ENCODE measurements at places on chromosomes 13 and 19. TPM values are rescaled to one million over a fixed set of nuclear protein-coding genes. Genes with fewer than 3 reads are reported as not detected.

GRCh38 chr19:1327125-1327524 is 41.5 kb downstream of the EFNA2 start:
- H3K27me3 ChIP-seq = peaks cover 33% of the 10 kb centered on the region
- H3K4me3 ChIP-seq = no peak overlapping the region
- peaks cover 6% of the 10 kb centered on the region for H3K4me1 ChIP-seq
- H3K36me3 ChIP-seq = no peaks in the 10 kb centered on the region

FGF22 gene
- polyA plus RNA-seq = 0.07 TPM

DNA sequence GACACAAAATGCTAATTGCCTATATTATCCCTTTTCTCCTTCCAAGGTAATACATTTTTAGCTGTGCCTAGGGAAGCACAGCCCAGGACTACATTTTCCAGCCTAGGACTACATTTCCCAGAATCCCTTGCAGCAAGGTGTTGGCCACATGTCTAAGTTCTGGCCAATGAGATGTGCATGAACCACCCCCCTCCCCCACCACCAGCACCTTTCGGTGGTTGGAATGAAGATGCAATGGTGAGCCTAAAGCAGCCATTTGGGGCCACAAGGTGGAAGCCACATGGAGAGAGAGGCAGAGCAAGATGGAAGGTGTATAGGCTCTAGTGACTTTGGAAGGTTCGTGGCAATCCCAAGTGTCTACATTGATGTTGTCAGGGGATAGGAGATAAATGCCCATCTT is 16.2 kb downstream of the UNC13A start:
- H3K27ac ChIP-seq = no peak overlapping the region
- H3K36me3 ChIP-seq = no peaks in the 10 kb centered on the region
- H3K4me1 ChIP-seq = no peaks in the 10 kb centered on the region
- no peaks in the 10 kb centered on the region for H3K27me3 ChIP-seq
- DNase-seq = no peak
- H3K4me3 ChIP-seq = no peak overlapping the region

DNA sequence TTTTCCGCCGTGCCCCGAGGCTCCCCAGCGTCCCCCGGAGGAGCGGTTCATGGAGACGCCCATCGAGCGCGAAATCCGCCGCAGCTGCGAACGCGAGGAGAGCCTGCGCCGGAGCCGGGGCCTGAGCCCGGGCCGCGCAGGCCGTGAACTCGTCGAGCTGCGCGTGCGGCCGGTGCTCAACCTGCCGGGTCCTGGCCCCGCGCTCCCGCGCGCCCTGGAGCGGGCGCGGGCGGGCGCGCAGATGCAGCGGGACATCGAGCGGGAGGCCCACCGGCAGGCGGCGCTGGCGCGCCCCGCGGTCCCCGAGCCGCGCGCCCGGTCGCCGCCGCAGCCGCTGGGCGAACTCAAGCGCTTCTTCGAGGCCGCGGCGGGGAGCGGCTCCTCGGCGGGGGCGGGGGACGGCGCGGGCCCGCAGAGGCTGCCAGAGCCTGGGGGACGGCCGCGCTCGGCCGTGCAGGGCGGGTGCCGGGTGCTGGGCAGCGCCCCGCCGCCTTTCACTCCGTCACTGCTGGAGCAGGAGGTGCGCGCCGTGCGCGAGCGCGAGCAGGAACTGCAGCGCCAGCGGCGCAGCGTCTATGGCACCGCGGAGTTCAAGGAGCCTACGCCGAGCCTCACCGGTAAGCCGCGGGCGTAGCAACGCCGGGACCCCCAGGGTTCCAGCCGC is 807 bp downstream of the MISP3 start:
- peak overlapping the region; percentile 57 for H3K4me3 ChIP-seq
- peak; percentile 83 for DNase-seq
- H3K27ac ChIP-seq = peak overlapping the region; percentile 89
- no peaks in the 10 kb centered on the region for H3K36me3 ChIP-seq
- H3K27me3 ChIP-seq = no peaks in the 10 kb centered on the region

DNA sequence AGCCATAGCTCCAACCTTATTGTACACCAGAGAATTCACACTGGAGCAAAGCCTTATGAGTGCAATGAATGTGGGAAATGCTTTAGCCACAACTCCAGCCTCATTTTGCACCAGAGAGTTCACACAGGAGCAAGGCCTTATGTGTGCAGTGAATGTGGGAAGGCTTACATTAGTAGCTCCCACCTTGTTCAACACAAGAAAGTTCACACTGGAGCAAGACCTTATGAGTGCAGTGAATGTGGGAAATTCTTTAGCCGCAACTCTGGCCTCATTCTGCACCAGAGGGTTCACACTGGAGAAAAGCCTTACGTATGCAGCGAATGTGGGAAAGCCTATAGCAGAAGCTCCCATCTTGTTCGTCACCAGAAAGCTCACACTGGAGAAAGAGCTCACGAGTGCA is 5.9 kb upstream of the TRAPPC2B start:
- H3K27me3 ChIP-seq = no peaks in the 10 kb centered on the region
- H3K4me3 ChIP-seq = no peak overlapping the region
- H3K27ac ChIP-seq = no peak overlapping the region

PLIN5 gene
- 65.0 TPM for polyA plus RNA-seq

GRCh38 chr19:6576869-6577475 is 14.0 kb downstream of the CD70 start:
- no peak overlapping the region for H3K4me3 ChIP-seq
- no peak for DNase-seq
- H3K27ac ChIP-seq = peak overlapping the region; percentile 63
- H3K36me3 ChIP-seq = no peaks in the 10 kb centered on the region
- no peaks in the 10 kb centered on the region for H3K27me3 ChIP-seq

- peak; percentile 95 for DNase-seq
- H3K36me3 ChIP-seq = peaks cover 3% of the 10 kb centered on the region
- H3K27me3 ChIP-seq = no peaks in the 10 kb centered on the region
- H3K27ac ChIP-seq = peak overlapping the region; percentile 95
Measured at GRCh38 chr19:18020212-18021085, 12.5 kb downstream of the ARRDC2 start.

ITGBL1 gene
- 2.1 TPM for polyA plus RNA-seq

CFAP97D2 gene
- polyA plus RNA-seq = not detected

- no peaks in the 10 kb centered on the region for H3K4me1 ChIP-seq
Measured at GRCh38 chr13:102035969-102036368, 365.9 kb downstream of the FGF14 start.

OLFM2 gene
- polyA plus RNA-seq = 3.0 TPM

ANGPTL4 gene
- polyA plus RNA-seq = 9.4 TPM

DNA sequence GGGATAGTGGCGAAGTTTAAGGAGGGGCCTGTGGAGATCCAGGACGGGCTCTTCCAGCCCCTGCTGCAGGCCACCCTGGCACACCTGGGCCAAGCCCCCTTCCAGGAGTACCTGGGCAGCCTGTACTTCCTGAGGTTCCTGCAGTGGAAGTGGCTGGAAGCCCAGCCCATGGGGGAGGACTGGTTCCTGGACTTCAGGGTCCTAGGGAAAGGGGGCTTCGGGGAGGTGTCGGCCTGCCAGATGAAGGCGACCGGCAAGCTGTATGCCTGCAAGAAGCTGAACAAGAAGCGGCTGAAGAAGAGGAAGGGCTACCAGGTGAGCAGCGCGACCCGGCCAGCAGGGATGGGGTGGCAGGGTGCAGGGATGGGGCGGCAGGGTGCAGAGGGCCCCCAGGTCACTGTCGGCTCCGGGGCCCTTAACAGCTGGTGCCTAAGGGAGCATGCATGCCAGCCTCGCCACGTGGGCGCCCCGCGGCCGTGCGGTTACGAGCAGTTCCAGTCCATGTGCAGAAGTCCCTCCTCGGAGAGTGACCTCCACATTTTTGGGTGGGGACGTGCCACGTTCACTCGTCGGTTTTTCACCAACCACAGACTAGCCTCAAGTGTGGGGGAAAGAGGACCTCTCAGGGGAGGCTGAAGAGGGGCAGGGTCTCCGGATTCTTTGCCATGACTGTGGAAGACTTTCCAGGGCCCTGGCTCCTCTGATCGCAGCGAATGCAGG is 912 bp downstream of the GRK1 start:
- no peak for DNase-seq
- H3K36me3 ChIP-seq = no peaks in the 10 kb centered on the region
- H3K27me3 ChIP-seq = no peaks in the 10 kb centered on the region
- no peak overlapping the region for H3K4me3 ChIP-seq
- H3K27ac ChIP-seq = no peak overlapping the region

- H3K36me3 ChIP-seq = no peaks in the 10 kb centered on the region
- DNase-seq = no peak
- no peaks in the 10 kb centered on the region for H3K4me1 ChIP-seq
- no peaks in the 10 kb centered on the region for H3K27me3 ChIP-seq
- no peak overlapping the region for H3K4me3 ChIP-seq
Measured at GRCh38 chr13:102726430-102726829, 31.6 kb upstream of the METTL21C start.

PALM gene
- polyA plus RNA-seq = 15.7 TPM

Data from heart left ventricle (tissue), 16 donors.